NCI-H2029 treated with DMSO at 0.1 percent for 48 hours (cell line): ENCODE measurements at places on chromosomes 2 and 18.
A peak's percentile ranks its signal among the peaks of the same experiment; 100 is the strongest.

DNA sequence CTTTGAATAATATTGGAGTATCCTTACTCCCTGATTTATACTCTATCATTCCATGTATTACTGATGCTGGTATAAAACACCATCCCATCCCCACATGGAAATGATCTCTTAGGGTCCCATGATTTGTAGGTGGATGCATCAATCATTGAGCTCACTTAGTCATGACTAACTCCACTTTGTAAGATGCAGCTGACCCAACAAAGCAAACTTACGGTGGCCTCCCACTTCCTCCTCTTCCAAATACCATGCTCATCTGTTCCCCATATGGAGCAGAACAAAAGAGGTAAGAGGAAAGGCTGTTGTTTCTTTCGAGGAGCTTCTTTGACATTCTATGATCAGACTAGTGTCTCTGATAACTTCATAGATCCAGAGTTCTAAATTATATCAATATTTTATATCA lies 640.2 kb upstream of the SLC39A10 start:
- DNase-seq = no peak

- DNase-seq = no peak
Measured at GRCh38 chr2:217798743-217799562, 203.8 kb downstream of the TNS1 start.

- no peak for DNase-seq
Measured at GRCh38 chr2:111958901-111959300, 60.5 kb downstream of the MERTK start.

GRCh38 chr18:67211646-67212045 lies 304.9 kb downstream of the DSEL start:
- no peak for DNase-seq

- DNase-seq = no peak
Measured at GRCh38 chr2:8495189-8495989, 186.5 kb upstream of the ID2 start.

GRCh38 chr2:205273627-205274026 lies 408.7 kb upstream of the NRP2 start:
- DNase-seq = no peak

DNA sequence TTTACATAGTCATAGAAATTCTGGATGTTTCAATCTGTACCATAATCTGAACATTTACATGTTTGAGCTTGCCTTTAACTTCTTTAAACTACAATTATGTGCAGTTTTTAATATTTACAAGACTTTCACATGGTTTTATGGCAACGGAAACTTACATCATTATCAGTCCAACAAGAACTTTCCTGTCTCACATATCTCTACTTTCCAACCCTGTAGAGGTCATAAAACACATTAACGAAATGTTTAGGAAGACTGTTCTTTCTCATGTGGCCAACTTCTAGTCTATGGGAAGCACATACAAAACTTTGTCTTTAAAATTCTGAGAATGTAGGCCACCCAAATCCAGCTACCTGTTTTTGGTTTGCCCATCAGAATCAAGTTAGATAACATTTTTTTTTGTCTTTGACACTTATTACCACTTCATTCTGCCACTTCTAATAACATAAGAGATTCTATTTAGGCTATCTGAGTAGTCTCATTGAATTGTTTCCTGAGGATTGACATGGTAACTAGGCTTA lies 693.2 kb downstream of the KCNJ3 start:
- DNase-seq = no peak

DNA sequence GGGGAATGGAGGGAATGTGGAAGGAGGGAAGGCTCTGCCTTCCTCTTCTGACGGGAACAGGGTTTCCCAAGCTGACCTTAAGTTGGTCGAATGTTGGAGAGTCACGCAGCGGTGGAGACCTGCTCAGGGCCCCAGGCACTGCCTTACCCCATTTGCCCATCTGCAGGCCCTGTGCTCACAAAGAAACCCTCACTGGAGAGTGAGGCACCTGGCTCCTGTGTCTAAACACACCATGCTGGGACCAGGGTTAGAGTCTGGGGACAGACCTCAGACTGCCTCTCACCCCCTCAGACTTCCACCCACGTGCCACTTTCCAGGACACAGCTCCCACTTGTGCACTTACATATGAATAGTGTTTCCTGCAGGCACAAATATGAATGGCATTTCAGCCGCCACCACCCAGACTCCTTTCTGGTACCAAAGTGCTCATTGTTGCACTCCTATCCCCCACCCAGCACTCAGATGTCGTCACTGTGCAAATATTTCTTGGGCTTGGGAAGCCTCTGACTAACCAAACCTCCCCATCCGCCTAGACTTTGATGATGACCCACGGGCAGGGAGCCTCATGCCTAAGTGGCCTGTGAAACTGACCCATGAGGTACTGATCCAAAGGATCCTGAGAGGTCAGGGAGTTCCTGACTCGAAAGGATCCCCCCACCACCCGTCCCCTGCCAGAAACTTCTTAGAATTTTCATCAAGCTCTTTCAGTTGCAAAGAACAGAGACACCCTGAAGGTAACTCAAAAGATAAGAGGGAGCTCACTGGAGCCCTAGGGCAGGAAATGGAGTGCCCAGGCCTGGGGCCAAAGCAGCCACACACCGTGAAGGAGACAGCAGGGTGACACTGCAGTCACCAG lies 78.3 kb downstream of the STPG4 start:
- DNase-seq = no peak

- no peak for DNase-seq
Measured at GRCh38 chr2:2318949-2319348, 12.1 kb downstream of the MYT1L start.

DNA sequence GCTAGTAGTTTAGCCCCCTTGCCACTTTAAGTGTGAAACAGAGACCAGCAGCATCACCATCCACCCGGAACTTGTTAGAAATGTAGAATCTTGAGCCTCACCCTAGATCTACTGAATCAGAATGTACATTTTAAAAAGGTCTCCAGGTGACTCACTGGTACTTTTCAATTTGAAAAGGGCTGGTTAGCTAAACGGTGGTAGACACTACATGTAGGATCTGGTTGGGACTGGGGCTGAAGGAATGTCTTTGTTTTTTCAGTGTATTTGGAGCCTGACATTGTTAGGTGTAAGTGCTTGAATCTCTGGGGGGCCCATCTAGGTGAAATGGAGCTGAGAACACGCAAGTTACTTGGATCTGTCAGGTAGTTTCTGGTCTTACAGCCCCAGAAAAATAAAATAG lies 44.0 kb upstream of the XPO1 start:
- no peak for DNase-seq

DNA sequence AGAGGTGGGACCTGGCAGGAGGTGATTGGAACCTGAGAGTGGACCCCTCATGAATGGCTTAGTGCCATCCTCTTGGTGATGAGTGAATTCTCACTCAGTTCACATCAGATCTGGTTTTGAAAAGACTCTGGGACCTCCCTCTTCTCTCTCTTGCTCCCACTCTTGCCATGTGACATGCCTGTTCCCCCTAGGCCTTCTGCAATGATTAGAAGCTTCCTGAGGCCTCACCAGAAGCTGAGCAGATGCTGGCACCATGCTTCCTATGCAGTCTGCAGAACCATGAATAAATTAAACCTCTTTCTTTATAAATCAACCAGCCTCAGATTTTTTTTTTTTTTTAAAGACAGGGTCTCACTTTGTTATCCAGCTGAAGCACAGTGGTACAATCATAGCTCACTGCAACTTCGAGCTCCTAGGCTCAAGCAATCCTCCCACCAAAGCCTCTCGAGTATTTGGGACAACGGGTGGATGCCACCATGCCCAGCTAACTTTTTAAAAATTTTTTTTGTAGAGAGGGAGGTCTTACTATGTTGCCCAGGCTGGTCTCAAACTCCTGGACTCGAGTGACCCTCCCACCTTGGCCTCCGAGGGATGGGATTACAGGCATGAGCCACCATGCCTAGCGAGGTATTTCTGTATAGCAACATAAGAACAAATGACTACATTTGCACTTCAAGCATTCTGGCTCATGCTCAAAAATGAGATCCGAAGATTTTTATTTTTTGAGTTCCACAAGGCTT lies 2.0 kb upstream of the ZFAND2B start:
- DNase-seq = no peak

DNA sequence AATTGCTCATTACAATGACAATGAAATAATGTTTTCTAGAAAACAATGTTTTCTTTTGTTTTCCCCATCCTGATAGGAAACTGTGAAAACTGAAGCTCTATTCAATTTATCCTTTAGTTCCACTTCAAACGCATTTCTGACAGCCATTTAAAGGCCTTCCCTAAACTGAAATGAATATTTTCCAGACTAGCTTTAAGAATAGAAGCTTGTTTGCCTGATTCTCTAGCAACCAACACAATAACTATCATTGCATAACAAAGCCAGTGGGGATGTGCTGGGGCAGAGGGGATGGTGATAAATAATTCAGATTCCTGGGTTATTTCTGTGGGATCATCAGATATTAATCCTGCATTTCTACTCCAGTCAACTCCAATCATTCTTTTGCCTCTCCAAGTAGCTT lies 427.1 kb downstream of the RND3 start:
- DNase-seq = no peak

- DNase-seq = no peak
Measured at GRCh38 chr2:232838406-232838874, 31.6 kb upstream of the SNORC start.

DNA sequence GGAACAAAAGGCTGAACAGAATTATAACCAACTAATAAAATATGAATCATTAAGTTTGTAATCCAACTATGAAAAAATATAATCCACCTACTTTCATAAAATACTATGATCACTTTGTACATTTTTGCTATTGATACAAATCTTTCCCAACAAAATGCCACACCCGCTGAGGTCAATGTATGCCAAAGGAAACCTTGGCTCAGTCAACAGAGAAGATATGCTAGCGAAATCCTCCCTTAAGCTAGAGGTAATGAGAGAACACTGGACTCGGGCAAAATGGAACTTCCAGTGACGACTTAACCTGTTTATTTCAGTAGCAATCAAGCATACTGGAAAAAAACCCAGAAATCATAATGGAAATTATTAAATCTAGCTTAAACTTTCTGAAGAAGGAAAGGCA lies 81.5 kb downstream of the NOL10 start:
- no peak for DNase-seq

GRCh38 chr2:186349508-186349907 lies 136.6 kb upstream of the ZC3H15 start:
- DNase-seq = no peak

- DNase-seq = peak; percentile 24
Measured at GRCh38 chr2:133579274-133579673, 11.0 kb upstream of the NCKAP5 start.

GRCh38 chr18:45249246-45249661 lies 366.0 kb upstream of the SLC14A2 start:
- no peak for DNase-seq

GRCh38 chr2:101820519-101820918 lies 123.0 kb downstream of the MAP4K4 start:
- DNase-seq = no peak

GRCh38 chr2:223532161-223532560 lies 70.0 kb downstream of the SCG2 start:
- DNase-seq = no peak

DNA sequence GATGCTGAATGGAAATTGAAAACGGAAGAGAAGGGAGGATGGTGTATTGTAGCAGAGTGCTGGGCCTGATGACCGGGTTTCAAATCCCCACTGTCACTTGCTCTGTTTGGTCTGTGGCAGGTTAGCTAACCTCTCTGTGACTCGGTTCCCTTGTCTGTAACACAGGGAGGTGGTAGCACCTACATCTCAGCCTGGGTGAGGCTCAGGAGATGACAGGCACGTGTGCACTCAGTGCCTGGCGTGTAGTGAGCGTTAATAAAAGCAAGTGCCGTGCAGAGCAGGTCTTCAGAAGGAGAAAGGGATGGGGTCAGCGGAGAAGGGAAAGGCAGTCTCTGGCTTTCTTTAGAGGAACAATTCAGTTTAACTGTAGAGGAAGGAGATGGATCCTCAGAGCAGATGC lies 125.5 kb upstream of the SMIM21 start:
- DNase-seq = no peak

DNA sequence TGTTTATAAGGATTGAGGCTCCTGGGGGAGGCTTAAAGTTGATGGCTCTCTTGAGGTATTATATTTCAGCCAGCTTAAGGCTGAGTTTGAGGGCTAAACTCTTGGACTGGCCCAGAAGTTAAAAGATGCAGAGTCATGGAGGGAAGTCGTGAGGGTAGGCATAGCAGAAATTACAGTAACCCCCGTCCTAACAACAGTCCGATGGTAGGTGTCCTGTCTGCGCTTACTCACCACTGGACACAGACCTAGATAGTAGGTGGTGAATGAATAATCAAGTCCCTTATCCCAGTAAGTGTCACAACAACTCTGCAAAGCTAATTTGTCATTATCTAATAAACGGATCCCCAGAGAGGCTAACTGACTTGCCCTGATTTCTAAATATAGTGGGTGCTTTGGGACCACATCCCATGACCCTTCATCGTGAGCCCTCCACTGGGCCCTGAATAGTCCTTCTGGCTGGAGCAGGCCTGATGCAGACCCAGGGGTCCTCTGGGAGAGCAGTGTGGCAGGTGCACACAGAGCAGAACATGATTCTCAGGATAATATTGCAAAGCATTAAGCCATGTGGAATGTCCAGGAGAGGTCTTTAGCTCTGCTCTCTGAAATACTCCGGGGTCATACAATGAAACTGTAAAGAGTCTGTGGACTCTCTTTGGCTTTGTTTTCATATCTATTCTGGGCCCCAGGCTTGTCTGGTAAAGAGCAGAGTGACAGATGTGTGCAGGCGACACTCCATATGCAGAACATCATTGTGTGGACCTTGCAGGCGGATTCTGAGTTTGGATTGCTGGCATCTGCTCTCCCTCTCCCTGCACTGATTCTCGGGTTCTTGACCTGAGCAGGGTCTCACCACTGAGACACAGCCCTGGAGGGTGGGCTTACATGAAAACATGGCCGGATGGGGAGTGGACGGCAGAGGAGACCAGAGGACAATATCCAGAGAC lies 98.1 kb downstream of the RNF144A start:
- no peak for DNase-seq

- no peak for DNase-seq
Measured at GRCh38 chr2:16908656-16909055, 243.0 kb upstream of the CYRIA start.

DNA sequence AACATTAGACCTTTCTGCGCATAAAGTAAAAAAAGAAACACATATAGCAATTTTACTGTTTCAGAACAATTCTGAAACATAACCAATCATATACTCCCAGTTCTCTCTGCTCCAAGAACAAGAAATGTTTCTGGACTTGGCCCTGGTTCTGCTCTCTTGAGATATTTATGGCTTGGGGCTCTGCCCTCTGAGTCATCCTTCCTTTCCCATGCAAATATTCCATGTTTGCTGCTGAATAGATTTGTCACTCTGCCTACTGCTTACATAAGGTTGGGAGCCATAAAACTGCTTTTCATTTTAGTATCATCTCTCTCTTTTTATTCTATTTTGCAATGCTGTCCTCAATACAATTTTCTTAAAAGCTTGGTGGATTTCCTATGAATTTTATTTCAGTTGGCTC lies 499.6 kb upstream of the ACVR2A start:
- no peak for DNase-seq

DNA sequence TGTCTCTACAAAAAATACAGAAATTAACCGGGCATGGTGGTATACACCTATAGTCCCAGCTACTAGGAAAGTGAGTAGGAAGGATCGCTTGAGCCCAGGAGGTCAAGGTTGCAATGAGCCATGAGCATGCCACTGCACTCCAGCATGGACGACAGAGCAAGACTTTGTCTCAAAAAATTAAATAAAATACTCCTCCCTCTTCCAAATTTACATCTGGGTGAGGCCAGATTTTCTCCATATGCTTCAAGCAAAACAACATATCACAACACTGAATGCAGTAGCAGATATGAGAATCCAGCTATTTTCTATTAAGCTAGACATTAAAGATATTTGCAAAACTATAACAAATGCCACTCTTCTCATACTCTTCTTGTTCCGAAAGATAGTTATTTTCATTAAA lies 20.9 kb downstream of the MEMO1 start:
- DNase-seq = no peak

- no peak for DNase-seq
Measured at GRCh38 chr2:184416146-184416913, 182.0 kb upstream of the ZNF804A start.
